ENCODE measurements at places on chromosomes 4 and X.

DNA sequence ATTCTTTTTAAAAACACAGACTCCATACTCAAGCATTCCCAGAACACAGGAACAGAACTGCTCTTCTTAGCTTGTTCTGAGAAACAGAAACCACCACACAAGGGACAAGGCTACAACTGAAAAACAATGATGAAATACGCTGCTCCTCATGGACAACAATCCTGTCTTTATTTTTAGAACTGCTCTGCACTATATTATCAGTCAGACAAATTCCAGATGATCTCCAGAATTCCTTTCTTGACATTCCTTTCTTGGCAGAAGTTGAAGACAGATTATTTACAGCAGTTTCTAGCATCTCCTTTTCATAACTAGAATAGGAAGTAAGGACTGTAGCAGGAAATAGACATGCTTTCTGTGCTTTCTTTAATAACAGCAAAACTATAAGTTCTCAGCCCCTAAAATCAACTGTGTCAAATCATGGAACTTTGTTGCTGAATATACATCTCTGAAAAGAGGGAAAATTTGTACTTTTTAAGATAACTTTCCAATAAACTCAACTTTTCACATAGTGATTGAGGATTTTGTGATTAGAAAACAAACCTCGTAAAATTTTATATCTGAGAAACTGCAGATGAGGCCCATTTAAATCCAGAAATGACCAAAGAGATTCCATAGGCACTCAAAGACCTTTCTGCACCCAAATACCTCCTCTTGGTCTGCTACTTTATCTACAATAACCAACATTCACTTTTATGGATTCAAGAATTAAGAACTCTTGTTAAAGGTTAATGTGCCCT lies 35.9 kb downstream of the ANTXR2 start:
- DNase-seq, result no peak

DNA sequence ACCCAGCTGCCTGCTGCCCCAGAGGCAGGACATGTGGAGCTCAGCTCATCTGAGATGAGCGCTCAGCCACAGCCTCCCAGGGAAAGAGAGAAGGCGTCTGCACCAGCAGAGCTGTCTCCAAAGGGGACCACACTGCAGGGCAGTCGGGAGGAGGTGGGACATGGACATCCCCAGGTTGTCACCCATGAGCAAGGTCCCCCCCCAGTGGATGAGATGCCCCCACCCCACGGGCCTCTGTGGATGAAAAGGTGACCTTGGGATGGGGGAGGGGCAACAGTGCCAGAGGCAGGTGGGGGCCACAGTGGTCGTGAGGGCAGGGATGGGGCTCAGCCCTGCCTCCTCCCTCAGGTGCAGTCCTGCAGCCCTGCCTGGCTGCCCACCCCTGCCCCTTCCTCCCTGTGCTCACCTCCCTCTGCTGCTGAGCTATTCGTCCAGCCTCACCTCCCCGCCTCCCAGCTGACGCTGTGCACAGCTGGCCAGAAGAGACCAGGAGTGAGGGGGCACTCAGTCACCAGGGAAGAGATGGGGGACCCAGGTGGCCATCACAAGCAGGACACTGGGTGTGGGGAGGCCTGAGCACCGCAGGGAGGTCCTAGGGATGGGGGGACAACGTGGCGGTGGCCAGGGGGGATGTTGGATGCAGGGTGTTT lies 9.3 kb downstream of the NKX1-1 start:
- no peak for DNase-seq

DNA sequence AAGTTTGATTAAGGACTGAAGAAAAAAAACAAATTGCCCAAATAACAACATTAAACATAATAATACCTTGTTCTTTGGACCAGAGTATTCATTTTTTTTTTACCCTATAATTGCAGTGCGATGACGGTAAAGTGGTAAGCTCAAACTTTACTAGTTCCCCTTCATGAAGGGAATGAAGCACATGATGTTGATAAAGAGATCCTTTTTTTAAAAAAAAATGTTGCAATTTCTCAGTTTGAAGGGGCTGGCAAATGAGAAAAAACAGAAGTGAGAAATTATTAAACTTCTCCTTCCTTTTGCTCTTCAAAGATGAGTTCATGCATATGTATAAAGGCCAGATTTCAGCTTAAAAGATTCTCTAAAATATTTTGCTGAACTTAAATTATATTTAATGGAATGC lies 231.7 kb downstream of the C4orf33 start:
- no peak for DNase-seq

GRCh38 chrX:154349359-154349935 lies 25.0 kb downstream of the FLNA start:
- no peak for DNase-seq

DNA sequence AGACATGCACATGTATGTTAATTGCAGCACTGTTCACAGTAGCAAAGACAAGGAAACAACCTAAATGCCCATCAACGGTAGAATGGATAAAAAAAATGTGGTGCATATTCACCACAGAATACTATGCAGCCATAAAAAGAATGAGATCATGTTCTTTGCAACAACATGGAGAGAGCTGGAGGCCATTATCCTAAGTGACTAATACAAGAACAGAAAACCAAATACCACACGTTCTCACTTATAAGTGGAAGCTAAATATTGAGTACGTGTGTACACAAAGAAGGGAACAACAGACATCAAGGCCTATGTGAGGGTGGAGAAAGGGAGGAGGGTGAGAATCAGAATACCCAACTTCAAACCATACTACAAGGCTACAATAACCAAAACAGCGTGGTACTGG lies 17.4 kb upstream of the LNX1 start:
- DNase-seq, result no peak

- no peak for DNase-seq
Measured at GRCh38 chr4:7352486-7352885, 82.2 kb downstream of the PSAPL1 start.

DNA sequence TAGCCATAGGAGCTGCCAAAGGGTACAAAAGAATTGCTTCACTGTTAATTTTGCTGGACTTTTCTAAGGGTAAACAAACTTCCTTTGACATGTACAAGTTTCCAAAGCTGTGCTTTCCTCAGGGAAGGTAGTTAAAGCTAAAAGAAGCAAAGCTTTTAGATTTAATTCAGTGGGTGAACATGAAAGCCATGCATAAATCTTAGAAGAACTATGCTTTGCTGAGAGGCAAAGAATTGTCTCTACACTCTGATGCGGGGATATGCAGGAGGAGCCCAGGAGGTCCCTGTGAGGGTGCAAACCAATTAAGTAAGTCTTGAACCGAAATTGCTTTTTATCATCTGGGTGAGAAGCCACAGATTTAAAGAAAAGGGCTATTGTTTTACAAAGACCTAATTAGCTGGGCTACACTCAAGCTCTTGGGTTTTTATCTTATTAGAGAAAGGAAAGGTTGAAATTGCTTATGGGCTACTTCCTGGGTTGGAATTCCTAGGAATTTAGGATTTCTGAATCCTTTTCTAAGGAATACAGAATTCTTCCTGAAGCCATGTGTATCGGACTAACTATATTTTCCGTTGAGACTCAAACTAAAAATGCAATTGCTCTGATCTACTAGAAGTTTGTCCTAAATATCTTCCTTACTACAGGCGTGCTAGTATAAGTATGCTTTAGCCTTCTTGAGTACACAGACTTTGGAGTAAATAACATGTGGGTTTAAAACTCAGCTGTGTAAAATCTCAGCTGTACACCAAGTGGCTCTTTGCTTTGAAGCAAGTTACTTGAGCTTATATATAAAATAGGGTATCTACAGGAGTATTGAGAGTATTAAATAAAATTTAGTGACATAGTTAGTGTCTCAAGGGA lies 188.4 kb upstream of the ANK2 start:
- DNase-seq, result no peak

DNA sequence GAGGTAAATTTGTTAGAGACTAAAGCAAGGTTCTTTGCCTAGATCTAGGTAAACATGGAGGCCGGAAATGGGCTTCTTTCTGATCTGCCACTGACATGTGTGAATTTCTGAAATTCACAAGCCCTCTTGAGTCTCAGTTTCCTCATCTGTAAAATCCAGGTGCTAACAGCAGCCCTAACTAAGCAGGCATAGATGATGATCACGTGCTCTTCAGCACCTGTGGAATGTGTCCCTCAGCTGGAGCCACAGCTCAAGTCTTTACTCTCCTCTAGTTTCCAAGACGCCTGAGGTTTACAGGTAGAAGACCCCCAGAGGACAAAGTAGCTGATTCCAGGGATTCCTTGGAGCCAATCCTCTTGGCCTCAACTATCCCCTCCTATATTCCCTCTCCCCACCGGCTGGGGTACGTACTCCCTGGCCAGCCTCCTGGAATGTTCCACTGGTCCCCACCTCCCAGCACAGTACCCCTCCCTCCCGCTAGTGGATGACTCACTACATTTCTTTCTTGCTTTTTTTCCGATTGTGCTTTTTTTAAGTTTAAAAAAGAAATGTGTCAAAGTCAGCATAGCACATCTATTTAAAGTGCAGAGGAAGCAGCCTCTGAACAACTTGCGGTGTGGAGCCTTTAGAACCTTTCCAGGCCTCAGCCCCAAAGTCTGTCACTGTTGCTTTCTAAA lies 98.4 kb downstream of the PHKA2 start:
- DNase-seq, result no peak

DNA sequence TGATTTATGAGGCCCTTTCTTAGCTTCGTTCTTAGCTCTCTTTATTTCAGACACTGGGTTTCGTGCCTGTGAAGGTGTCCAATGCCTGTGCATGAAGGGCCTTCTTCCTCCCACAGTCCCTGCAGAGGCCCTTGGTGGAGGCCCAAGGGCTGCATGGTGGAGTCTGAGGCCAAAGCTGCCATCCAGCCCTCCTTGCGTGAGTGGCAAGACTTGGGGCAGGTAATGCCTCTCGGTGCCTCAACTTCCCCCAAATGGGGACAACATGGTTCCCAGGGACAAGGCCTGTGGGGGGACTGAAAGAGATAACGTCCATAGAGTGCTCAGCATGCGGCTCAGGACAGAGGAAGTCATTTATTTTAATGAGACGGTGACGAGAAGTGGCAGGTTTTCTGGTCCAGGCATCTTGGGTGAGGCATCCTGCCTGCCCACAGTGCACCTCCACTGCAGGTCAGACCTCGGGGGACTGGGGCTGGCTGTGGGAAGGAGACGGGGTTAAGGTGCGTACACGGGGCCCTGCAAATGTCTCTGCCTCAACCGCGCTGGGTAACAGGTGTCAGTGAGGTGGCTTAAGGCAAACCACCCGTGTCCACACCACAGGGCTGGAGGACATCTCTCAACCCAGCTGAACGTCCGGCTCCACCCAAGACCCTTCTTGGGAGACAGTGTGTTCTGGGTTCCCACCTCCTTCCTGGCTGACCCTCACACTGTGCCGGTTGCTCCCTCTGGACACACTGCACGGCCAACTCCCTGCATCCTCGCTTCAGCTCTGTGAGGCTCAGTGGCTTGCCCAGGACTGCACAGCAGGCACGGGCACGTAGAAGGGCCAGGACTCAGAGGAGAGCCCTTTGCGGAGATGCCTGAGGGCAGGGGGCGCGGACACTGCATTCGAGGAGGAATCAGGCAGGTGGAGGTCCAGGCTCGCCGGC lies 50.5 kb downstream of the PSAPL1 start:
- no peak for DNase-seq

- no peak for DNase-seq
Measured at GRCh38 chr4:145154573-145154972, 25.8 kb downstream of the OTUD4 start.

DNA sequence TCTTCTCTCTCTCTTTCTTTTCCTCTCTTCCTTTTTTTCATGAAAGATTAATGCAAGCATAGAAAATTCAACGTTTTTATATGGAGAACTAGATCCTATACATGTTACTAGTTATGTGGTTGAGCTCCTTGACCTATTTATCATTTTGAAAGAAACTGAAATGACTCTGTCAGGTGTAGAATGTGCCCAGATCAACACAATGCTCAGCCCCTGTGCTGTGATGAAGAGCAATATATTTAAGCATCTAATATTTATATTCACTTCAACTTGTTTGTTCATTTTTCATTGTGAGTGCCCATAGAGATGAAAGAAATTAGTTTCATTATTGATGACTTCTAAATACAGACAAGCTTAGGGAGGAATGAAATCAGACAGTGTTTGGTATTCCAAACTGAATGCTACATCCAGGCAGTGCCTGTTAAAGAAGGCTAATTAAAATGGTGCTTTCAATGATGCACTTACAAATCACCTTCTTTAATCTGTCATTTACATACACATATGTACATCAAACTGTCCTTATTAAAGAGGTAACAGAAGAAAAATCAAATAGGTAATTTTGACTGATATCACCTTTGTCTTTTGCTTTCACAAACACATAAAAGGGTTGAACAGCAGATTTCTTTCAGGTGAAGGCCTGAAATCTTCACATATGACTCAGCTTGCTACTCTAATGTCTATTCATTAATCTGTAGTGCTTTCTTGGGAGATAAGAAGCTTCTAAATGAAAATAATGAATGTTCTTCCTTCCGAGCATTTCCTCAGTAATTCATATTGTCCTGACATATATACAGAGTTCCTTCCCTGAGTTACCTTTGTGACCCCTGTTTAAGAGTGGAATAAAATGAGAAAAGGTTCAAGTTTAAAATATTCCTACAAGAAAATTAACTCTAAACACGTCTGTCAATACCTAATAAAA lies 915.9 kb downstream of the PDHA2 start:
- DNase-seq, result no peak

DNA sequence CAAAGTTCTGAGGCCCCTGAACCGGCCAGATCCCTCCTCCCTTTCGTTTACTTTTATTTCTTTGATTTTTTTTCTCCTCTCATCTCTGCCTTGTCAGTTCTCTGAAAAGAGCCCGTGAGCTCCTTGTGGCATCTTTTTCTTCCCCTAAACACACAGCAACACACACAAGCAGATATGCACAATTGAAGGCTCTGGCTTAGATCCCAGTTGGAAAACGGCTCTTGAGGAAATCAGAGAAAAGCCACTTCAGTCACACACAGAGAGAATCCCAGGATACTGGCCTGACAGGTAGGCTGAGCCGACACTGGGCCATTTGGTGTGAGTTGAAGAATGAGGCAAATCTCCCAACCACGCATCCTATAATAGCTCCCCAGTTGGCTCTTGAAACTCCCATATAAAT lies 12.9 kb downstream of the DIPK2B start:
- no peak for DNase-seq

- no peak for DNase-seq
Measured at GRCh38 chrX:20727447-20727846, 460.7 kb upstream of the RPS6KA3 start.

DNA sequence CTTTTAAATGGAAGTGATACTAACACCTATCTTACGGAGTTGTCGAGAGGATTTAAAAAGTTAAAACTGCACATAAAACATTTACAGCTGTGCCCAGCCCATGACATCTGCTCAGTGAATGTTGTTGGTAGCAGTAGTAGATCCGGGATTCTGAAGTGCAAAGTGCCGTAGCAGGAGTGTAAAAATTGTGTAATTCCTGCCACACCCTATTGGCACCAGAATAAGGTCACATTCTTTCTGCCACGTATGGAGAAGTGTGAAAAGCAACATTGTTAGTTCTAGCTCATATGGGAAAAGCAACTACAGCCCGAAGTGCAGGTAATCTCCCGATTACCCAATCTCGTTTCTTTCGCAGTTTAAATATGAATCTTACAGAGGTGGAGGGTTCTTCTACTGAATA lies 31.2 kb downstream of the PRIMPOL start:
- no peak for DNase-seq

DNA sequence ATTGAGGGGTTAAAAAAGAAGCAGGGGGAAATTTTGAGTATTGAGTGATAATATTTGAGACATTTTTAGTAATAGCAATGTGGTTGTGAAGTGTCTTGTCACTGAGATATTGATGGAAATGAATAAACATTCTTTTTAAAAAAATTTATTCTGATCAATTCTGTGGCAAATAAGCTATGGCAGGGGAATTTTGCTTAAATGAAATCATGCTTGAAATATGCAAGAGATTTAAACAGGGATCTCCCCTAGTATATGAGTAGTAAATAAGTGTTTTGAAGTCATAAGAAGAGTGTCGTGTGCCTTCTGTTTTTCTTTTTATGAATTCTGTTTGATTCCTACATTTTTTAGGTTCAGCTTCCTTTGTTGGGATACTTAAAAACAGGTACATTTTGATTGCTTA lies 23.2 kb downstream of the IL15 start:
- DNase-seq, result no peak

Data from NCI-H1930 (cell line).